Activated CD4-positive, alpha-beta T cell treated with anti-CD3 and anti-CD28 coated beads, Interleukin-2, amount 10 ng/mL, durations not matched to agents 7 days and 5 days (primary cell): ENCODE measurements at places on chromosomes 3 and 15.

GRCh38 chr3:171908731-171909130 lies 65.6 kb downstream of the TMEM212 start:
- H3K36me3 ChIP-seq, result no peaks in the 10 kb centered on the region
- H3K4me3 ChIP-seq, result no peak overlapping the region
- no peaks in the 10 kb centered on the region for H3K4me1 ChIP-seq
- DNase-seq, result no peak
- H3K27ac ChIP-seq, result no peak overlapping the region
- H3K27me3 ChIP-seq, result peaks cover 8% of the 10 kb centered on the region

- DNase-seq, result no peak
- peaks cover 2% of the 10 kb centered on the region for H3K4me1 ChIP-seq
- H3K27ac ChIP-seq, result no peak within 1 kb of the TSS
- H3K27me3 ChIP-seq, result peaks cover 58% of the 10 kb centered on the region
- no peaks in the 10 kb centered on the region for H3K36me3 ChIP-seq
Observed at GRCh38 chr15:78340231-78341056, at the start of gene CRABP1. TSS of gene CRABP1 (plus strand) at chr15:78340353. CDS start at chr15:78340429, 76 bp downstream.

DNA sequence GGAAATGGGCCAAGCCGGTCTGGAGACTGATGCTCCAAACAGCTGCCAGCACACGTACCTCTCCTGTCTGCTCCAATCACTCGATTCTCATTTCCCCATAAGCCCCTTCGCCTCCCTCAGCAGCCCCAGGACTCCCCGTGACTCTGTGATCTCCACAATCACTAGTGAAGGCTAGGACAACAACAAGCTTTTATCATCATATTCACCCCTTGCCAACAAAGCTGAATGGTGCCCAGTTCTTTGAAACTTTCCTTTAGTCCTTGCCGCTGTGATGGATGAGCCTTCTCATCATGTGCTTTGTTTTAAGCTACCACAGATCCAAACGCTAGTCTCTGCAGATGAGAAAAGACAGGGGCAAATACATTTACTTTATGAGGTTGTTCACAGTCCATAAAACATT lies 242.0 kb downstream of the SV2B start:
- H3K27ac ChIP-seq, result no peak overlapping the region
- no peak overlapping the region for H3K4me3 ChIP-seq
- peaks cover 8% of the 10 kb centered on the region for H3K4me1 ChIP-seq

DNA sequence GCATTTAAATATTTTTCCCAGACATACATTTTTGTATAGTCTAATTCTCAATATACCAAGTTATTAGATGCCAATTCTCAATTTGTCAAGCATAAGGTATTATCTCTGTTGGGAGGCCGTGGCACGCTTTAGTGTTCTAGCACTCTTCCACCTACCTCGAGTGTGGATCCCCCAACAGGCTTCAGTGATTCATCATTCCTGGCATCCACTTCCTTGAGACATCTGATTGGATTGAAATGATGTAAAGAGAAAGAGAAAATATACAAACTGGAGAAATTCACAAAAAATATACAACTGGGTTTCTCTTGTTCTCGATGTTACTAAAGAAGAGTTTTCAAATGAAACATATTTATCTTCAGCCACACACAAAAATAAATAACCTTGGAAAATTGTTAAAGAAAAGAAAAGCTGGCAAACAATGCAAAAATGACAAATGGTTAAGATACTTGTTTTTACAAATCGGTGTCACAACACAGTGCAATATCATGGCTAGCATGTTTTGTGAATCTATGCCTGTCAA lies 218.0 kb upstream of the CDIN1 start:
- H3K4me1 ChIP-seq, result no peaks in the 10 kb centered on the region
- H3K4me3 ChIP-seq, result no peak overlapping the region
- H3K27me3 ChIP-seq, result no peaks in the 10 kb centered on the region
- H3K27ac ChIP-seq, result no peak overlapping the region

GRCh38 chr3:34947834-34948233 lies 691.5 kb upstream of the ARPP21 start:
- no peaks in the 10 kb centered on the region for H3K36me3 ChIP-seq
- H3K27me3 ChIP-seq, result no peaks in the 10 kb centered on the region
- no peak overlapping the region for H3K27ac ChIP-seq
- DNase-seq, result no peak
- H3K4me3 ChIP-seq, result no peak overlapping the region
- H3K4me1 ChIP-seq, result no peaks in the 10 kb centered on the region

DNA sequence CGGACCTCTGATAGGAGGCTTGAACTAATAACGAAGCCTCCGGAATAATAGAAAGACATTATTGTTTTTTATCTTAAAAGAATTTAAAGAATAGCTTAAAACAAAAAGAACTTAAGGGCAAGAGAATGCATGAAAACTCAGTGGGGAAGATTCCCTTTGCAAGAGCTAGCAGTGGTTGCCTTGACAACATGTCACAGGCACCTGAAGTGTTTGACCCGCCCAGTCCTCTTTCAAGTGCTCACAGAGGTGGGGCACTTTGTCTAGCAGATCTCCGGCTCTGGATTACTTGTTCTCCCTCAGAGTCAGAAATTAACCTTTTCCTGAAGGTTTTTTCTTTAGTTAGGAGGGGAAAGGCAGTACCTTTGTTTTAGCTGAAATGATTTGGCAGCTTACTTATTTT lies 37.8 kb downstream of the LARS2 start:
- H3K4me3 ChIP-seq, result no peak overlapping the region
- peaks cover 6% of the 10 kb centered on the region for H3K36me3 ChIP-seq
- H3K27ac ChIP-seq, result no peak overlapping the region
- H3K4me1 ChIP-seq, result peaks cover 2% of the 10 kb centered on the region

DNA sequence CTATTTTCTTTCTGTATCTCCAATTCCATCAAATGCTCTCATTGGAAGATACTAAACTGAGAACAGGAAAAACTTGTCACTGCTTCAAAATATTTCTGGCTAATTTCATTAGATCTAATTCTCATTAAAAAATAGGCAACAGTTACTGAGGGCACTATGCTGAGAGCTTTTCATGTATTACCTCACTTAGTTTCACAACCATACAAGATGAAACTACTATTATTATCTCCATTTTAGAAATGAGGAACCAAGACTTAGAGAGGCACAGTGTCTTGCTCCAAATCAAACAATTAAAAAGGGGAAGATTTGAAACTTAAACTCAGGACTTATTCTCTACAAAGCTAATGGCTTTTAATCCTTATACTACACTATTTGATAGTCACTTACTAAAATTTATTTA lies 7.2 kb upstream of the OTOL1 start:
- H3K4me1 ChIP-seq, result no peaks in the 10 kb centered on the region
- H3K4me3 ChIP-seq, result no peak overlapping the region
- peaks cover 7% of the 10 kb centered on the region for H3K27me3 ChIP-seq
- no peak overlapping the region for H3K27ac ChIP-seq

GRCh38 chr3:127665586-127665985 lies 7.2 kb upstream of the ABTB1 start:
- no peaks in the 10 kb centered on the region for H3K36me3 ChIP-seq
- H3K4me1 ChIP-seq, result no peaks in the 10 kb centered on the region
- no peak overlapping the region for H3K4me3 ChIP-seq
- DNase-seq, result no peak
- H3K27ac ChIP-seq, result no peak overlapping the region
